Skeletal muscle tissue (tissue), 5 donors: ENCODE measurements at places on chromosomes 1 and 21. TPM values are rescaled to one million over a fixed set of nuclear protein-coding genes. Genes with fewer than 3 reads are reported as not detected.

The EXO1 gene
- 4.2 TPM for total RNA-seq

The RBP7 gene
- 11.0 TPM for total RNA-seq

The ZNF648 gene
- total RNA-seq, result under 0.01 TPM

The RAB3B gene
- total RNA-seq, result under 0.01 TPM

The C1orf141 gene
- not detected for total RNA-seq

The CYP4A22 gene
- total RNA-seq, result not detected

The OPTC gene
- not detected for total RNA-seq
